AG04450 (cell line): ENCODE measurements at places on chromosomes 3 and 15. TPM values are rescaled to one million over a fixed set of nuclear protein-coding genes. Genes with fewer than 3 reads are reported as not detected.

IGSF10 gene
- 0.02 TPM in 2 replicates for polyA plus RNA-seq

ASB14 gene
- polyA plus RNA-seq, result not detected in 2 replicates

ESYT3 gene
- polyA plus RNA-seq, result 0.01 TPM in 1 of 2 replicates, not detected in the other

MASP1 gene
- polyA plus RNA-seq, result 80.7 and 105 TPM in 2 replicates

GRCh38 chr3:100748220-100748619 is 38.9 kb downstream of the TFG start:
- DNase-seq, result no peak
